ENCODE measurements at places on chromosomes 16 and 17. TPM values are rescaled to one million over a fixed set of nuclear protein-coding genes. Genes with fewer than 3 reads are reported as not detected.

DNA sequence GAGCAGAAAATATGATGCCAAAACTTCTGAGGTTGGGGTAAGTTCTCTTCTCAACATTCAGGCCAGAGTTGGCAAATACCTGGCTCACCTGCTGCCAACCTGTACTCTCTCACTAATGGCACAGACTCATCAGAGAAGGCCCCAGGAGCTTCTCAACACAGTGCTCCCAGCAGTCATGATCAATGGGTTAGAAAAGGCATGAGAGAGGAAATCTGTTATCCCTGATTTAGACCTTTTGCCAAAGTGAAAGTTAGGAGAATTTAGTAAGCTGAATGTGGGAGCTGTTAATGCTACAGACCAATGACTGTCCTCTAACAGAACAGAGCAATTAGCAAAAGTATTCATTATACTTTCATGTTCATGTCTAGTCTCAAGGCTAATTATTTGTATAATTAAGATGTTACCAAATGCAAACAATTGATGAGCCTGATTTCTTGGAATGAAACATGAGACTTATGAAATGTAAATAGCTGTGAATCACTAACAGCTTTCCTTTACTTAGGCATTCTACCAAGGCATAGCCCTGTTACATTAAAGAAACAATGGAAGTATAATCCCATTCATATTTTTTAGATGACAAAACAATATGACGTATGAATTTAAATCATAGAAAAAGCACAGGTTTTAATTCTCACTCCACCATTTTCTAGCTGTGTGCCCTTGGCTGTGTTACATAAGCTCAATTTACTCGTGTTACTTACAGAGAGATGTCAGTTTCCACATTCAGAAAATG lies 68.7 kb upstream of the MARCHF10 start:
- no peak overlapping the region for H3K4me3 ChIP-seq
- peaks cover 6% of the 10 kb centered on the region for H3K4me1 ChIP-seq
- no peak overlapping the region for H3K27ac ChIP-seq
- H3K36me3 ChIP-seq, result no peaks in the 10 kb centered on the region
- H3K27me3 ChIP-seq, result peaks cover 2% of the 10 kb centered on the region

GRCh38 chr16:29791845-29792807 lies 1.6 kb downstream of the KIF22 start:
- DNase-seq, result no peak
- H3K27me3 ChIP-seq, result no peaks in the 10 kb centered on the region
- peak overlapping the region; percentile 48 for H3K27ac ChIP-seq
- H3K4me1 ChIP-seq, result peaks cover 28% of the 10 kb centered on the region
- H3K36me3 ChIP-seq, result peaks cover 4% of the 10 kb centered on the region
- peak overlapping the region; percentile 100 for H3K4me3 ChIP-seq

DNA sequence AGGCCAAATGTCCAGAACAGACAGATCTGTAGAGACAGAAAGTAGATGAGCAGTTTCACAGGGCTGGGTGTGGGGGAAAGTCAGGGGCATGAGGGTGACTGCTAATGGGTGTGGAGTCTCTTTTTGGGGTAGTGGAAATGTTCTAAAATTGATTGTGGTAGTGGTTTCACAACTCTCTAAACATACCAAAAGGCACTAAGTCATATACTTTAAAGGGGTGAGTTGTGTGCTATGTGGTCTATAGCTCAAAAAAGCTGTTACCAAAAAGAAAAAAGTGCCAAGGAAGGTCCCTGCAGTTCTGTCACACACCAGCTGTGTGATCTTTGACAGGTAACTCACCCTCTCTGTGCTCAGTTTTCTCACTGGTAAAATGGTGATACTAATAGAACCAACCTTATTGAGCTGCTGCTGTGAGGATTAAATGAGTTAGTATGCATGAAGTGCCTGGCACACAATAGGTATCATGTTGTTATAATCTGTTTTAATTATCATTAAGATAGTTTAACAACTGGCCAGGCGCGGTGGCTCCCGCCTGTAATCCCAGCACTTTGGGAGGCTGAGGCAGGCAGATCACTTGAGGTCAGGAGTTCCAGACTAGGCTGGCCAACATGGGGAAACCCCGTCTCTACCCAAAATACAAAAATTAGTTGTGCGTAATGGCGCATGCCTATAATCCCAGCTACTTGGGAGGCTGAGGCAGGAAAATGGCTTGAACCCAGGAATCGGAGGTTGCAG lies 10.3 kb downstream of the ITGAX start:
- H3K27me3 ChIP-seq, result peaks cover 13% of the 10 kb centered on the region
- no peaks in the 10 kb centered on the region for H3K36me3 ChIP-seq
- no peak overlapping the region for H3K27ac ChIP-seq
- H3K4me1 ChIP-seq, result no peaks in the 10 kb centered on the region
- no peak overlapping the region for H3K4me3 ChIP-seq
- no peak for DNase-seq

GRCh38 chr17:5585836-5586521 lies 1.7 kb upstream of the NLRP1 start:
- no peaks in the 10 kb centered on the region for H3K36me3 ChIP-seq
- DNase-seq, result no peak
- H3K27me3 ChIP-seq, result peaks cover 4% of the 10 kb centered on the region
- no peak overlapping the region for H3K27ac ChIP-seq

DNA sequence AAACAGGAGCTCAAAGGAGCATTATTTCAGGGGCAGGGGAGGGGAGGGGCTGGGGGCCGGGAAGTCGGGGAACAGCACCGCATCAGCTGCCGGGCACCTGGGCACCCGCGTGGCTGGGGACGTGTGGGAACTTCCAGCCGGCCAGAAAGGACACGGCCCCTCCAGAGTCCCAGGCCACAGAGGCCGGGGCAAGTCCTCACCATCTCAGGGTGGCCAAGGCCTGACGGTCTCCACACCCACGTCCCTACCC lies 1.1 kb downstream of the PGAP6 start:
- no peak overlapping the region for H3K27ac ChIP-seq
- H3K27me3 ChIP-seq, result no peaks in the 10 kb centered on the region
- peak overlapping the region; percentile 74 for H3K4me3 ChIP-seq
- H3K36me3 ChIP-seq, result peaks cover 3% of the 10 kb centered on the region
- H3K4me1 ChIP-seq, result peaks cover 19% of the 10 kb centered on the region

GRCh38 chr17:78442648-78443218 lies 64.3 kb downstream of the PGS1 start:
- H3K4me3 ChIP-seq, result no peak overlapping the region
- no peaks in the 10 kb centered on the region for H3K36me3 ChIP-seq
- DNase-seq, result no peak
- no peaks in the 10 kb centered on the region for H3K4me1 ChIP-seq
- peaks cover 2% of the 10 kb centered on the region for H3K27me3 ChIP-seq

DNA sequence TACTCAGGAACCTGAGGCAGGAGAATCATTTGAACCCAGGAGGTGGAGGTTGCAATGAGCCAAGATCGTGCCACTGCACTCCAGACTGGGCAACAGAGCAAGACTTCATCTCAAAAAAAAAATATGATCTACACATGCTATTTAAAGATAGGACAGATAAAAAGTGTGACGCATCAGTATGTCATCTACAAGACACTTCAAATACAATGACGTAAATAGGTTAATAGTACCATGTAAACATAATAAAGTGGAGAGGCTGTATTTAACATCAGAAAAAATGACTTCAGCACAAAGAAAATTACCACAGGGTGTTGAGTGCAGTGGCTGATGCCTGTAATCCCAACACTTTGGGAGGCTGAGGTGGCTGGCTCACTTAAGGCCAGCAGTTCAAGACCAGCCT lies 20.2 kb downstream of the ZNF778 start:
- H3K27ac ChIP-seq, result no peak overlapping the region
- no peak overlapping the region for H3K4me3 ChIP-seq
- DNase-seq, result no peak
- peaks cover 21% of the 10 kb centered on the region for H3K36me3 ChIP-seq

- no peaks in the 10 kb centered on the region for H3K27me3 ChIP-seq
- no peak for DNase-seq
- H3K4me3 ChIP-seq, result no peak overlapping the region
- H3K4me1 ChIP-seq, result no peaks in the 10 kb centered on the region
These were observed 210.4 kb upstream of the IRX5 start for GRCh38 chr16:54720259-54720658.

DNA sequence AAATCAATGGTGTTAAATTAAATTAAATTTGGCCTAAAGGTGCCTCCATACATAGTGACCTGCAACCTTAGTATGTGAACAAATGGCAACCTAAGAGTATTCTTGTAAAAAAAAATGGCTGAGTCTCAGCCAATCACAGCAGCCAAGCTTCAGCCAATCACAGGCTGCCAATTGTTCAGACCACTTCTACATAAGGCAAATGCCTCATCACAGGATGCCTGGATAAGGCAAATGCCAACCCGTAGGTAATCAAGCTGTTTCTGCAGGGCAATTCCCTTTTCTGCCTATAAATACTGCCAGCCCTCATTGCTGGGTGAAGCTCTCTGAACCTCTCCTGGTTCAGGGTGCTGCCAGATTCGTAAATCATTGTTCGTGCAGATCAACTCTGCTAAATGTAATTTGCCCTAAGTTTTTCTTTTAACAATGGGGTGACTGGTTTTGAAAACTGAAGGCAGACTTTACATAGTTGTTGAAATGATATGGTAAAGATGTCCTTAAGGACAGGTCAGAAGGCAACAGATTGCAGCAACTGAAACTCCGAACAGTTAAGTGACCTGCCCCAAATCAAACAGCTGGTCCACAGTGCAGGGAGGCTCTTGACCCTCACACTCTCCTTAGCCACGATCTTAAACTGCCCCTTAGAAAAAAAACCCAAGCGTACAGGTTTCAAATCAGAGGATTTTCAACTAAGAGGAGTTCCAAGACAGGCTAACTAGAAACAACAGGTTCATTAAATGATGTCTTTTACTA lies 50.3 kb downstream of the N4BP1 start:
- DNase-seq, result no peak
- no peaks in the 10 kb centered on the region for H3K27me3 ChIP-seq
- H3K36me3 ChIP-seq, result peaks cover 21% of the 10 kb centered on the region

DNA sequence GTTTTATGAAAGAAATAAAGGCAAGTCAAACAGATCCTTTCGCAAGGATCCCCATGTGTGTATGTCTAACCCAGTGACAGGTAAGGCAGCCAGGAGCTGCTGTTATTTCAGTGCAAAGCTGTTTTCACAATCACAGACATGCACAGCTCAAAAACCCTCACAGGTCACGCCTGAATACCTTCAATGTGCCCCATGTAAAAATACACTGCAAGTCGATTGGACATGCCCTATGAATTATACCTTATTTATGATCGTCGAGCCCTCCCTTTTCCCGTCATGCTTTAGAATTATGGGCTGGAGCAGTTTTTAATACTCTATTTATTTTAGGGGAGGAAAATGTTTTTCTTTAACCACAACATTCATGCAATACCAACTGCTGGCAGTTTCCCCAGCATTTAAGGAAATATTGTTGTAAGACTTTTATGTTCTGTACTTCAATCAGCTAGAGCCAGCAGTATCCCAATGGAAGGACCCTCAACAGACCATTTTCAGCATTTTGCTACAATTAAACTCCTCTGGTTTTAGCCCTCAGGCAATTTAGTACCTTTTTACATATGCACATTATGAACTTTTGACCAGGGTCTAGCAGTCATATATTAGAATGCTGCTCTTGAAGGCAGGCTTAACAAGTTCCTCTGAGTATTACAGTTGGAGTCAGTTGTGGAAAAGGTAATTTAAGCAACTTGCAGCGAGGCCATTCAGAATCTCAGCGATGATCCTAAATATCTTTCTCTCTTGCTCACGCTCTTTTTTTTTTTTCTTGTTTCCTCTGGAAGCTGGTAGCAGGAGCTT lies 362.2 kb downstream of the WWOX start:
- H3K4me1 ChIP-seq, result peaks cover 40% of the 10 kb centered on the region
- H3K27ac ChIP-seq, result peak overlapping the region; percentile 77

DNA sequence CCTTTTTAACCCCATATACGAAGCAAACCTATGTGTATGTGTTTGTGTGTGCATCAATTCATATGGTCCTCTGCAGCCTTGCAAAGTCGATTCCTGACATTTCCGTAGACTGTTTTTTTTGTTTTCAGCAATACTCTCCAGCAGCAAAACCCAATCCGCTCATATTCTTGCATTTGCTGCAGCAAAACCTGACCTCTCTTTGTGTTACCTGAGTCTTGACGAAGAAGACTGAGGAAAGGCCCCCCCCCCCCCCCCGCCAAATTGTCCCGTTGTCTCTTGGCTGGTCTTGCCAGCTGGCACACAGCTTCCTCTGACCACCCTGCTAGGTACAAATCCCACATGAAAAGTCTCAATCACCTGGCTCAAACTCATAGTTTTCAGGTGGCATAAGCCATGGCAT lies 494.7 kb downstream of the WWOX start:
- H3K27me3 ChIP-seq, result no peaks in the 10 kb centered on the region
- no peaks in the 10 kb centered on the region for H3K4me1 ChIP-seq
- H3K36me3 ChIP-seq, result no peaks in the 10 kb centered on the region
- no peak overlapping the region for H3K27ac ChIP-seq

- no peaks in the 10 kb centered on the region for H3K36me3 ChIP-seq
- peaks cover 2% of the 10 kb centered on the region for H3K27me3 ChIP-seq
- DNase-seq, result no peak
These were observed 12.3 kb downstream of the CES4A start for GRCh38 chr16:67000384-67001351.

GRCh38 chr17:43219001-43219400 lies 7.3 kb downstream of the TMEM106A start:
- H3K36me3 ChIP-seq, result peaks cover 11% of the 10 kb centered on the region
- H3K4me3 ChIP-seq, result no peak overlapping the region
- H3K27ac ChIP-seq, result no peak overlapping the region
- peak; percentile 57 for DNase-seq
- no peaks in the 10 kb centered on the region for H3K27me3 ChIP-seq

DNA sequence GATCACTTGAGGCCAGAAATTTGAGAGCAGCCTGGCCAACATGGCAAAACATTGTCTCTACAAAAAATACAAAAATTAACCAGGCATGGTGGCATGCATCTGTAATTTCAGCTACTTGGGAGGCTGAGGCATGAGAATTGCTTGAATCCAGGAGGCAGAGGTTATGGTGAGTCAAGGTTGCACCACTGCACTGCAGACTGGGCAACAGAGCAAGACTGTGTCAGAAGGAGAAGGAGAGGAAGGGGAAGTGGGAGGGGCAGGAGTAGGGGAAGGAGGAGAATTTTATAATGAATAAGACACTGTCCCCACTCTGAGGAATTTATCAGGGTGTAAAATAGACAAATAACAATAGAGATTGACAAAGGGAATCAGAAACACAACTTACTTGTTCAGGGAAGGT lies 440.6 kb upstream of the DYNLRB2 start:
- H3K36me3 ChIP-seq, result no peaks in the 10 kb centered on the region
- H3K27ac ChIP-seq, result no peak overlapping the region
- peaks cover 4% of the 10 kb centered on the region for H3K27me3 ChIP-seq
- DNase-seq, result no peak
- no peak overlapping the region for H3K4me3 ChIP-seq

- no peak overlapping the region for H3K27ac ChIP-seq
- H3K4me3 ChIP-seq, result no peak overlapping the region
- no peak for DNase-seq
- peaks cover 2% of the 10 kb centered on the region for H3K4me1 ChIP-seq
These were observed 315.8 kb downstream of the CA10 start for GRCh38 chr17:51842763-51843162.

- DNase-seq, result no peak
- peaks cover 10% of the 10 kb centered on the region for H3K27me3 ChIP-seq
- no peak overlapping the region for H3K27ac ChIP-seq
- no peak overlapping the region for H3K4me3 ChIP-seq
- H3K4me1 ChIP-seq, result no peaks in the 10 kb centered on the region
- H3K36me3 ChIP-seq, result no peaks in the 10 kb centered on the region
These were observed 51.8 kb downstream of the LYRM1 start for GRCh38 chr16:20952139-20952920.

GRCh38 chr16:66315210-66315825 lies 51.2 kb upstream of the CDH5 start:
- DNase-seq, result no peak
- H3K27me3 ChIP-seq, result peaks cover 20% of the 10 kb centered on the region
- peaks cover 7% of the 10 kb centered on the region for H3K4me1 ChIP-seq
- no peak overlapping the region for H3K4me3 ChIP-seq
- H3K27ac ChIP-seq, result no peak overlapping the region

Gene CNTNAP4
- total RNA-seq, result not detected

Gene SCARF1
- 0.64 TPM for total RNA-seq

Gene KRT31
- total RNA-seq, result not detected

Gene GUCY2D
- total RNA-seq, result not detected

Data from osteocyte (in vitro differentiated cells).